Thoracic aorta (tissue), 2 donors: ENCODE measurements at places on chromosomes 6 and 20.

GRCh38 chr20:63857764-63858392 lies 3.4 kb upstream of the ABHD16B start:
- no peak for DNase-seq

- no peak for DNase-seq
Observed at GRCh38 chr20:57388953-57389694, 2.1 kb upstream of the RBM38 start.

GRCh38 chr6:166514196-166514595 lies 72.3 kb downstream of the RAMACL start:
- DNase-seq = no peak

- no peak for DNase-seq
Observed at GRCh38 chr20:60016406-60016805, 58.2 kb downstream of the CDH26 start.

- no peak for DNase-seq
Observed at GRCh38 chr6:167000759-167001158, 1.6 kb downstream of the CEP43 start.

- DNase-seq = no peak
Observed at GRCh38 chr20:63863021-63863797, 1.9 kb upstream of the TPD52L2 start.

DNA sequence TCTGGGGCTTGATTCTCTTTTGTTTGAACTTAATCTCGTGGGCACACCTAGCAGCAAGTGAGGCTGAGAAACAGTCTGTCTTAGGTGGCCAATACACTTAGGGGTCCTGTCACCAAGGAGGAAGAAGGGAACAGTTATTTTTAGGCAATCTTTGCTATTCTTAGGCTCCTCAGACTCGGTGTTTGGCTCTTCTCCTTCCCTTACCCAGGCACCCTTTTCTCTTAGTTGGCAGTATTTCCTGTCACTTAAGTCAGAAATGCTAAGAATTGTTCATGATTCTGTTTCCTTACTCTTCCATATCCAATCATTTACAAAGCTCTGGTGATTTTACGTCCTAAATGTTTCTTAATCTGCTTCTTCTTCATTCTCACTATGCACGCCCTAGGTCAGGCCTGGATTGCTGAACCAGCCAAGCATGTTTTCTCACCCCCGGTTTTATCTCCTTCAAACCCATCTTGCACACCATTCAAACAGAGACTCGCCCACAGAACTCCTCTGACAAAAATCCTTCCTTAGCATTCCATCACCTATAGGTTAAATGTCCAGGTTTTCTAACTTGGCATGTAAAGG lies 45.2 kb upstream of the TMEM217 start:
- no peak for DNase-seq

GRCh38 chr6:115902436-115902835 lies 158.3 kb downstream of the FRK start:
- no peak for DNase-seq

- no peak for DNase-seq
Observed at GRCh38 chr20:4937407-4938319, 63.6 kb downstream of the SLC23A2 start.

- no peak for DNase-seq
Observed at GRCh38 chr20:22446613-22447446, 137.5 kb downstream of the FOXA2 start.

- no peak for DNase-seq
Observed at GRCh38 chr6:167115054-167115453, 7.8 kb upstream of the CCR6 start.

DNA sequence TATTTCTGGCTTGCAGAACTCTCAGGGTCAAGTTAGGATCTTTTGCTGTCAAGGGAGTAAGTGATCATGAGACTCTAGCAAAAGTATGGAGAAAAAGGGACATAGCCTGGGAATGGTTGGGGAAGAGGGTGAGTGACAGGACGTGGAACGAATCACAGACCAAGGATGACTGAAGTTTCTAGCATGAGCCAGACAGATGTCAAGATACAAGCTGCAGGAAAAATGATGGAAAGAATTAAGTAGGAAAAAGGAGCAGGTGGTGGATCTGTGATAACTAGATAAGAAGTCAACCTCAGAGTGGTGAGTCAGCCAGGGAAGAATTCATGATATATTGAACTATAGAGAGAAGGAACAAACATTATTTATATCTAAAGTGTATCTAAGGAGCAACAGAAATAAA lies 159.8 kb upstream of the SYNDIG1 start:
- no peak for DNase-seq

GRCh38 chr6:146984251-146984924 lies 219.8 kb upstream of the STXBP5 start:
- no peak for DNase-seq

DNA sequence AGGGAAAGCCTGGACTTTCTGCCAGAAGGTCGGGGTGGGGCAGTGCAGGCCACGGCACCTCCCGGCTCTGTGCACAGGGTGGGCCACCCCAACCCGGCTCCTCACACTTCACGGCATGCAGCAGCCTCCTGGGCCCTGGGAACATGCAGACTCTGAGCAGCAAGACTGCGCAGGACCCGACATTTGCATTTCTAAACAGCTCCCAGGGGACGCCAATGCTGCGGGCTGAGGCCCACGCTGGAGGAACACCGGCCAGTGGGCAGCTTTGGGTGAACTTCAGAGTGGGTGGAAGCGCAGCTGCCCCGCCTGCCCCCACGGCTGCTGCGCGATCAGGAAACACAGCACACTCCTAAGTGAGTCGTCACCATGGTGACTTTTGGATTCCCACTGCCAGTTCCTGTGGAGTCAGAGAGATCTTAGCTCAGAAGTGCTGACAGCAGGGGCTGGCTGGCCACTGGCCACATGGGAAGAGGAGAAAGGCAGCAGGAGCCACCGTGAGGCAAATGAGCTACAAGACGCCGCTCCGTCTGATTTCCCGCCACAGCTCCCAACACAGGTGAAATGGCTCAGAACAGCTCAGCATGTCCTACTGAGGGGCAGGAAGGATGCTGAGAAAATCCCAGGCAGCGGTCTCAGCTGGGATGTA lies 52.1 kb downstream of the RNASET2 start:
- no peak for DNase-seq

GRCh38 chr6:145012039-145012662 lies 723.2 kb downstream of the EPM2A start:
- DNase-seq = no peak

GRCh38 chr6:42419490-42420280 lies 32.0 kb downstream of the TRERF1 start:
- no peak for DNase-seq

DNA sequence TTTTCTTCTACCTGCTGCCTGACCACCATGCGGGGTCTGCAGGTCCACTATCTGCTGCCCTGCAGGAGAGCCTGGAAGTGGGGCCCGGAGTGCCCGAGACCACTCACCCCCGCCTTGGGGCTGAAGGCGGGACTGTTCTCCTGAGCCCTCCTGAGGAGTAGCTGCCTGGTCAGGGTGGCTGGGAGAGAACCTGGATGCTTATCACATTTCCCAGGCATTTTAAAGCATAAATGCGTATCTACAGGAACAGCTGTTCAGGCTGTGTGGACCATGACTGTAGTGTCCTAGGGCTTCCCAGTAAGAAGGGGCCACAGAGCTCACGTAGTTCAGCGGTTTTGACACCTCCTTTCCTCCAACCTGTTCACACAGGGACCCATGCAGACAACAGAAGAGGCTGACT lies 123.3 kb downstream of the AGPAT4 start:
- no peak for DNase-seq

GRCh38 chr20:57508381-57508780 lies 16.6 kb downstream of the CTCFL start:
- no peak for DNase-seq

DNA sequence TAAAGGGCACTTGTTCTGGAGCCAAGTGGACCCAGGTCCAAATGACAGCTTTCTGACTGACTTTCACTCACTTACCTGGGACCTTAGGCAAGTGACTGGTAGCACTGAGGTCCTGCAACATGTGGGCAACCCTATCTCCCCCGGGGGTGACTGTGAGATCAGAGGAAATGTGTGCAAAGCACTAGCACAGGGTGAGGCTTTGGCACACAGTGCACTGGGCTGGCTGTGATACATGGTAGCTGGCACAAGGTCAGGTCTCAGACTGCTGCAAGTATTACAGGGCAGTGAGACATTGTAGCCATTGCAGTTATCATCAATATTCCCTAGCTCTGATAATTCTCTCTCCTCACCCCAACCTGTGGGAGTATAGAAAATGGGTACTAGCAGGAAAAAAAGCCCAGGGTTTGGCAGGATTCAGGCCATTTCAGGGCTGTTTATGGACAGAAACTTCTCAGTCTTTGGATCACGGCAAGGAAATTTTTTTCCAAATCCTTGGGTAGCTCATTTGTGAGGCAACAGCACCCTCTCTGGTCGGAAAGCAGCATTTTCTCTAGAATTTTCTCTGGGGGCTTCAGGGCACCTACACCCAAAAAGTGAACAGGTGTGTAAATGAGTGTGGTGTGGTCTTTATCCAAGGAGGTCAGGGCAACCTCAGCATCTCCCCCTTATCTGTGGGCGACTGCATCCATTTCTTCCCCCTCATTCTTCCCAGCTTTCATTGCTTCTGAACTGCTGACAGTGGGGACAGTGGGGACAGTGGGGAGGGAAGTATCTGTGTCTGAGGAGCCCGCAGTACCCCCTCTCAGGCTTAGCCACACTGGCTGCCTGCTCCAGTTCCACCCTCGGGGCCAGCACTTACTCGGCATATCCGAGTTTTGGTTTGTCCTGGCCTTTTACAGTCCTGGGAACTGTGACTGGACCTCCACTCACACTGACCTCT lies 148.7 kb upstream of the PHACTR3 start:
- no peak for DNase-seq

GRCh38 chr6:80217794-80218193 lies 111.3 kb downstream of the BCKDHB start:
- DNase-seq = no peak

DNA sequence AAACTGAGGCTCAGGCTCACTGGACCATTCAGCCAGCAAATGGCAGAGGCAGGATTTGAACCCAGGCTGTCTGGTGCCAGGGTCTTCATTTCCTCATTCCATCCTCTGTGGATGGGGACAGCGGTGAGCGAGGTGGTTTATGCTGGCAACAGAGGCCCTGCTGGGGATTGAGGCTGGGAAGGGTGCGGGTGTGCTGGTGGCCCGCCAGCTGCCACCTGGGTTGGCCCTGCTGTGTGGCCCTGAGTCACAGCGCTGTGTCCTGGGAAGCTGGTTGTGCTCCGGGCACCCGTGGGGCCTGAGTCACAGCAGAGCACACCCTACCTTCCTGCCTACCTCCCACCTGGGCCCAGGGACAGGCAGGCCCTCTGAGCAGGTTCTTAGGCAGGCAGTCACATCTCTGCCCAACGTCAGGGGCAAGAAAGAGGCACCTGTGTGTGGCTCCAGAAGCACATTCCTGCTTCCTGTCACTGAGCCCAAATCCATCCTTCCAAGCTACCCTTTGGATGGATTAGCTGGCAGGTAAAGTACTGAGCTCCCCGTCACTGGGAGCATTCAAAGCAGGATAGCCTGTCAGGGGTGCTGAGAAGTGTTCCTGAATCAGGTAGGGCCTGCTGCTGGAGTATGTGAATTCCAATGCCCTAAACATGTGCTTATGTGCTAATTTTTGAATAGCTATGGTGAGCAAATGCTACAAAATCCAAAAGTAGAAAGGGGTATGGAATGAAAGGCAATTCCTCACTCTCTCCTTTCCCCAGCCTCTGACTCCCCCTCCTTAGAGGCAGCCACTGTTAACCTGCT lies 53.9 kb downstream of the CEBPB start:
- DNase-seq = no peak

GRCh38 chr6:3712827-3713665 lies 38.5 kb downstream of the PXDC1 start:
- no peak for DNase-seq

DNA sequence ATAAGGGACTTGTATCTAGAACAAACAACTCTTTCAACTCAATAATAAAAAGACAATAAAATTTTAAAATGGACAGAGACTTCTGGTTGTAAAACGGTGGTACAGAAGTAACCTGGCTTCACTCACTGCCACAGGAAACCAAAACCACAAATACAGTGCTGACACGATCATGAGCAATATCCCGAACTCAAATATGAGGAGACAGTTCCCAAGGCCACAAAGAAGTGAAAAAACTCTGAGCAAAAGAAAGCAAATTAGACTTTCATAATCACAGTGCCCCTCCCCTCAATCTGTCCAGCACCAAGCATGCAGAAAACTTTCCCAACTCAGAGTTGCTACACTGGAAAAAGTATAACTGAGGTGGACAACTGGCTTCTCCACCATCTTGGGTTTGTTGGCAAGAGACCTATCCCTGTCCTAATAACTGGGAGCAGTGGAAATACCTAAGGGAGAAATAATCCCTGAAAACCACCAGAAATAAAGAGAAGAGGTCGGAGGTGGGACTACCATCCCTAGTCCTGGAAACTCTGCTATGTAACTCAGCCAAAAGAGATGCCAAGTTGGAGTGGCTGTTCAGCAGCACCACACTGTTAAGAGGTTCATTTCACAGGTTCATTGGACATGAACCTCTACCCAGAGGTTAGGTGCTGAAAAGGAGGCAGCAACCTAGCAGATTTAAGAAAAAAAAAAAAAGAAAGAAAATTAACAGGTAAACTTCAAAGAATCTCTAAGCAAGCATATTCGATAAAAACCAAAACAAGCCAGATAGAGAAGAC lies 55.5 kb downstream of the REV3L start:
- no peak for DNase-seq

DNA sequence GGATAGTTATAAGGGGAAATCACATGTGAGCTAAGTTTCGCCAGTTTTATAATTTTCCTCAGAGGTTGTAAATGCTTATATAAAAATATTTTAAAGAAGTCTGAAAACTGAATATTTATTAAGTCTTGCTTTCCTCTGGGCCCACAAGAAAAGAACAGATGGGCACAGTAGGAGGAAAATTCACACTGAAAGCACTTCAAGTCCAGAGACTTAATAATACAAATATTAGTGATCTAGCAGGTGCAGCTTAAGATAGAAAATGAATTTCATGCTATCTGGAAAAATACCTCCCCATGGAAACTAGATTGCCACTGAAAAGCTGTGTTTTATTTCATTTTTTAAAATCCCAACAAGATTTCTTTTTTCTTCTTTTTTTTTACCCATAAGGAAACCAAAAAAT lies 47.2 kb downstream of the ORC3 start:
- DNase-seq = no peak

- no peak for DNase-seq
Observed at GRCh38 chr20:31968291-31969126, 558 bp downstream of the XKR7 start.

DNA sequence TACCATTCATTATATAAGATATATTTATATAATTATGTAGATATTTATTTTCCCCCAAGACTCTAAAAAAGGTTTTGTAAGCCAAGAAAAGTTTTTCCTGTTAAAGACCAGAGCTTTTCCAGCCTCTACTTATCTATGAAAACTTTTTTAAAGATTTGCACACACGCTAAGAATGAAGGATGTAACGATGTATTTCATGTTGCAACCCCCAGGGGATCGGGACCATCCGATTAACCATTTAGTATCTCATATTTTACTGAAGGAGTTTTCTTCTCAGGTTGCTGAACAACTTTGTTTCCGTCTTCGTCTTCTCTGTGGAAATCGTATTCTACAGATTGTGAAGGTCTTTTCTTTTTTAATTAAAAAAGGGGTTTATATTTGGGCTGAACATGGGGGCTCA lies 70.0 kb upstream of the SASH1 start:
- no peak for DNase-seq

- no peak for DNase-seq
Observed at GRCh38 chr20:25324412-25324811, 66.2 kb downstream of the ABHD12 start.
